ENCODE measurements at places on chromosomes 7 and 10.

GRCh38 chr7:122311050-122311700 is 6.6 kb upstream of the FEZF1 start:
- no peak for DNase-seq

GRCh38 chr10:11386044-11386443 is 225.4 kb downstream of the USP6NL start:
- no peak for DNase-seq

DNA sequence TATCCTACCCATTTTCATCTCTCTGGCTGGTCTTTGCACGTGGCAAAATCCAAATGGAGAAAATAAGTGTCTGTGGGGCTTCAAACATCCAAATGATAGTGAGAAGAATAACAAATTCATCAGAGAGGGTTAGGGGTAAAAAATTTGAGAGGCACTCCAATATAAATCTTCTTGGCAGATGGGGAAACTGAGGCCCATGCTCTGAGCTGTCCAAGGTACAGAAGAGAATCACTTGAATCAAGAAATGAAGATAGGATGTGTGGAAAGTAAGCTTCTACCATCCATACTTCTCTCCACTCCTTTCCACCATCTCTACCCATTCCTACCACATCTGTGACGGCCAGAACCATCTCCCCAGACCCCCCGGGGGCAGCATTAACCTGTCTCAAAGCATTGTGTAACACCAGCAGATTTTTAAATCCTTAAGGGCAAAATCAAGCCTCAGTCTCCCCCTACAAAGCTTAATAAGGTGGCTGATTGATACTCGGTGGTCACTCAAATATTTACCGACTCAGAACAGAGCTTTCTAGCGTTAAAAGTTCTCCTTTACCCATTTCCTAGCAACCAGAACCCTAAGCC is 818 bp downstream of the GOT1 start:
- DNase-seq: no peak

DNA sequence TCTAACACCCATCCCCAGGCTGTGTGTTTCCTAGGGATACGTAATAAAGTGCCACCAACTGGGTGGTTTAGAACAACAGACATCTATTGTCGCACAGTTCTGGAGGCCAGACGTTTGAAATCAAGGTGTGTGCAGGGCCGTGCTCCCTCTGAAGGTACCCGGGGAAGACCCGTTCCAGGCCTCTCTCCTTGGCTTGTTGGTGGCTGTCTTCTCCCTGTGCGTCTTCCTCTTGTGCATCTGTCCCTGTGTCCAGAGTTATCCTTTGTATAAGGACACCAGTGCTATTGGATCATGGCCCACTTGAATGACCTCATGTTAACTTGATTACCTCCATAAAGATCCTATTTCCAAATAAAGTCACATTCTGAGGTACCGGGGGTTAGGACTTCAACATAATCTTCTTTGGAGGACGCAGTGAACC is 15.6 kb downstream of the GRK5 start:
- DNase-seq: no peak

DNA sequence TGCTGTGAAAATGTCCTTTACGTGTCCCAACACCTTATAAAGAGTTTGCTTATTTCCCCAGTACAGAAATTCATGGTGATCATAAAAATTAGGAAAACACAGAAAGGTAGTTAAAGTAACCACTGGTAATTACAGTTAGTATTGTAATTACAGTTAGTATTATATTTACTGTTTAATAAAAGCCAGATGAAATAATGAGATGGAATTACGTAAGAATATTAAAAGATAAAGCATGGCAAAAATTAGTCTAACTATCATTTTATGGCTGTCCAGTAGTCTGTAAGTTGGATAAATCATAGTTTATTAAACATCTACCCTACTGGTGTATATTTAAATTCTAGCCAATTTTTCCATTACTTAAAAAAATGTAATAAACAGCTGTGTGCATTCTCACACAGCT is 638.8 kb downstream of the ACTR3B start:
- no peak for DNase-seq

DNA sequence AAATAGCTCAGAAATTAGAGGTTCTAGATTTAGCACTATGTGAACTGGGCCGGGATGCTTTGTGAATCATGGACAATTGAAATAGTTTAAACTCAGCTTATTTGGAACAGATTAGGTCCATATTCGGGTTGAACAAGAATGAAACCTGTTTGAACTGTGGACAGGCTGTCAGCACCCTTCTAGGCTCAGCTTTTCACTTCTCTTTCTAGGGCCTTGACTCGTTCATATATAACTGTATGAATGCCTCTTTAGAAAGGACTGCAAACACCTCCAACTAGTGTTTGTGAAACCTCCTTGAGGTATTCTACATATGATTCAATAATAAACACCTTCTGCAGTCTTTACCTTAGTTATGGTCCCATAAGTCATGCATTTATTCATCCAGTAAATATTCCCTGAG is 115.6 kb downstream of the REEP3 start:
- DNase-seq: peak; percentile 30

DNA sequence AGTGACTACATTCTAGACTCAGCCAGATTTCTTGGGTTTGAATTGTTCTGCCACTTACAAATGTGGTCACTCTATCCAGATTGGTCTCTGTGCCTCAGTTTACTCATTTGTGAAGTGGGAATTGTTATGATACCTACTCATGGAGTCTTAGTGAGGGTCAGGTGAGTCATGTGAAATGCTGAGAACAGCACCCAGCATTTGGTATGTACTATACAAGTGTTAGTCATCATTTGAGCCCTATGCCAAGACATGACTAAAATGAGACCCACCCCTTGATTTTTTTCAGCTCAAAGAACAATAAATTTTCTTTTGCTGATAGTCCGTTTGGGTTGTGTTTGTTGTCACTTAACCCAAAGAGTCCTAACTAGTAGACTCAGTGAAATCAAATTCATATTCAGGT is 92.8 kb downstream of the CHN2 start:
- no peak for DNase-seq

- DNase-seq: no peak
Measured at GRCh38 chr7:25408012-25408687, 179.9 kb upstream of the NPVF start.

- DNase-seq: no peak
Measured at GRCh38 chr7:106504645-106505044, 156.3 kb downstream of the CCDC71L start.

- DNase-seq: peak; percentile 60
Measured at GRCh38 chr7:45026984-45027773, 27.2 kb downstream of the CCM2 start.

DNA sequence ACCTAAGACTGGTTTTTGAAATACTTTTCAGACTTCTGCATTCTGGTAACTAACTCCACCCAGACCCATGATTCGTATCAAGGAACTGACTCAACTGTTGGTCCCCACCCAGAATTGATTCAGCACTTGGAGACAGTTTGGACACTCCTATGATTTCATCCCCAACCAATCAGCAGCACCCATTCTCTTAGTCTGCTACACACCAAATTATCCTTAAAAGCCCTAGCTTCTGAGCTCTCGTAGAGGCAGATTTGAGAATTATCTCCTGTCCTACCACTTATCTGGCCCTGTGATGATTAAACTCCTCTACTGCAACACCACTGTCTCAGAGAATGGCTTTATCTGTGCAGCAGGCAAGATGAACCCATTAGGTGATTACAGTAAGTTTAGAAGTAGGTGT is 7.7 kb upstream of the GSTO1 start:
- DNase-seq: no peak

DNA sequence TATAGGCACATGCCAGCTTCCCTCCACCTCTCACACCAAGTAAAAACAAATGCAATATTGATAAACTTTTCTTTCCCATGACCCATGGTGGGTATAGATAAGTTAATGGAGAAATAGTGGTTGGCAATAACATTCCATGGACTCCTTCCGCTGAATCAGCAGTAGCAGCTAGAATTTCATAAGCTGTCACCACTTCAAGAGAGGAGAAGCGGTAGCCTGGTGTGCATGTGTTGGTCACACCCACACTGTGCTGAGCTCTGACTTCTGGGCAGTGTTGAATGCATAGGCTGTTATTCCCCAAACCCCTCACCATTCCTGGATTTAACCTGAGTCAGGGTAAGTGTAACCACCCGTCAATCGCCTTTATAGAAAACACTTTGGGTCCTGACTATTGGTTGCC is 32.5 kb upstream of the BMPER start:
- no peak for DNase-seq

DNA sequence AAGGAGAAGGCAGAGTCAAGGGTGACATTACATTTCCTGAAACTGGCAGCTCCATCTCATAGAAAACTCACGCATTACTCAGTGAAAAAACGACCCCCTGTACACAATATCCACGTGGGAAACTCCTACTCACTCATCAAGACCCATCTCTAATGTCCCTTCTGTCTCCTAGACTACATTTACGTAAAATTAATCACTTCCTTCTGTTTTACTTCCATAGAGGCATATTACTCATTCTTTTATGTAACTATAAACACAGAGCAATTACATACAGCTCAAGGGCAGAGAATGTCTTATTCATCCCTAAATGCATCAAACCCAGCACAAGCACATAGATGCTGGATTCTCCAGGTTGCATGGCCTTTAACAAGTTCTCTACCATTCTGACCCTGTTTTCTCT is 281.8 kb downstream of the KCNMA1 start:
- DNase-seq: no peak

- DNase-seq: peak; percentile 50
Measured at GRCh38 chr10:35300063-35300699, 36.1 kb upstream of the CCNY start.

DNA sequence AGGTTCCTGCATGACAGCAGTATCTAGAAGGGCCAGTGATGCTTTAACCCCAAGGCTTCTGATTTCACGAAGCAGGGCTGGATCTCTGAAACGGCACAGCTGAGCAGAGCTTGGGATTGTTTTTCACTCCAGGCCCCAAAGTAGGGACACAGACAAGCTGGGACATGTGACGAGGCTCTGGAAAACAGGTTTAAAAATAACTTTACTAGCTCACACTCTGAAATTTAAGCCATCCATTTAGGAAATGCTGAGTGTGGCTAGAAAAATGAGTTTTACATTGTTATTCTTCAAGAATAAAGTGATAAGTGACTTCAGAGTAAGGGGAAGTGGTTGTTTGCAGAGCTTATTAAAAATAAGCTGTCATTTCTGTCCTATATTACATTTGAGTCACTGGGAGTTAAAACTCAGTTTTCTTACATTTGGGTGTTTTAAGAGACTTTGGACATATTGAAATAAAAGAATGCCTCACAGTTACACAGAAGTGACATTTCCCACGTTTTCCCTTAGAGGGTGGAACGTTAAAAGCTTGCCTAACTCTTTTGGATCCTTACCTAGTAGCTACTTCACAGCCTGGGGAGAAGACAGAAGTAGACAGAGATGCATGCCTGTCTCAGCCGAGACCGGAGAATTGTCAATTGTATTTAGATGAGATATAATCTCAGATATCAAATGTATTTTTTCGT is 107.8 kb downstream of the GALNT17 start:
- no peak for DNase-seq

DNA sequence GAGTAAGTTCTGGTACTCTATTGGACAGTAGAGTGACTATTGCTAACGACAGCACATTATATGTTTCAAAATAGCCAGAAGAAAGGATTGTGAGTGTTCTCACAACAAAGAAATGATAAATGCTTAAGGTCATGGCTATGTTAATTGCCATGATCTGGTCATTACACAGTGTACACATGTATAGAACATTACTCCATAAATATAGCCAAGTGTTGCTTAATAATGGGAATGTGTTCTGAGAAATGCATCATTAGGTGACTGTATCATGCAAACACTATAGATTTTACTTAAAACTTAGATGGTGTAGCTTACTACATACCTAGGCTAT is 19.6 kb downstream of the EPC1 start:
- DNase-seq: no peak

GRCh38 chr10:122147663-122148062 is 123.4 kb upstream of the BTBD16 start:
- no peak for DNase-seq

GRCh38 chr10:31341552-31341951 is 22.5 kb downstream of the ZEB1 start:
- no peak for DNase-seq

DNA sequence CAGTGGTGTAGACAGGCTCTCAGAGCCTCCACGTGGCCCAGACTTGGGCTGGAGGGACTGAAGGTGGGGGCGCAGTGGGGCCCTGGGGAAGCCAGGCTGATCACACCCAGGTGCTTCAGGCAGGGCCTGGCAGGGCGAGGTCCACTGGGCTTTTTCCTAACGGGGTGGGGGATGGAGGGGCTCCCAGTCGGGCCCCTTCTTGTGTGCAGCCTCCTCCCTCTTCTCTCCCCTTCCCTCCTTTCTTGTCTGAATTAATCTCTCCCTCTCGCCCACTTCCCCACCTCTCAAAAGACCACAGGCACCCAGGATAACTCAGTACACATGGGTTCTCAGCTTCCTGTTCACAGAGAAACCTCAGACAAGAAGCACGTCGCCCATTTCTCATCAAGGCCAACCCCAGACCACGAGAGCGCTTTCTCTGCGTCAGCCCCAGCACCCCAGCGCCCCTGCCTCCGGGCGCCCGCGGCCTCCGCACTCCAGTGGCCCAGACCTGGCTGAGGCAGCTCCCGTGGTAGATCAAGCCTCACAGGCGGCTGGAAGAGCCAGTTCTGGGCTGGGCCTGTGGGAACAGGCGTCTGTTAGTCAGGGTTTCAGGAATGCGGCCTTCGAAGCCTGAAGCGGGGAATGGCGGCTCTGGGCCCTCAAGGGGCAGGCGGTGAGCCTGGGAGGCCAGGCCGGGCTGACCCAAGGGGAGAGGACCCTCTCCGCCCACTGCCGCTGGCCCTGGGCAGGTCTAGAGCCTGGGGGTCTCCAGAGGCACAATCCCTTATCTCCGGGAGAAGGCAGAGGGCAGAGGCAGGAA is 50.6 kb downstream of the PWWP2B start:
- DNase-seq: no peak

DNA sequence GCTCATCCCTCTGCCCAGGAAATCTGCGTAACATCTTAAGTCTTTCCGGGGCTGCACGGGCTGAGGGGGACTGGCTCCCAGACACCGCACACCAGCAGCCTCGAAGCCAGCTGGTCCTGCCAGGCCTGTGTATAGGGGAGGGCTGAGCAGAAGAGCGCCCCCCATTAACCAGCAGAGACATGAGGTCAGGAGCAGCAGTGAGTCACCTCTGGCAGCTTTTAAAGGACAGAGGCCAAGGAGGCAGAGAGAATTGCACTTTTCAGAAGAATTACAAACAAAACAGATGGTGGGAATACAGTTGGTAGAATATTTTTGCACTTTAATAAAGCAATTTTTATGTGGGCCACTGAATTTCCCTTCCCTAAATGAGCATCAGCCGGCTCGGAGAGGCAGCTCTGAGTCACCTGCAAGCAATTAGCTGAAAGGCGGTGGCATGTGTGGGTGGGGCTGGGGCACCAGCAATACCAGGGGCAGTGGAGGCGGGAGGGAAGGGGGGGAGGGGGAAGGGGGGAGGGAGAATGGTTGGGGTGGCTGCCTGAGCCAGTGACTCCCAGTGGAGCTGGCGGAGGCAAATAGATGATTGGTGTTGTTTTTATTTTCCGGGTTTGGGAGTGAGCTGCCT is 39.1 kb downstream of the GOLGA7B start:
- no peak for DNase-seq

DNA sequence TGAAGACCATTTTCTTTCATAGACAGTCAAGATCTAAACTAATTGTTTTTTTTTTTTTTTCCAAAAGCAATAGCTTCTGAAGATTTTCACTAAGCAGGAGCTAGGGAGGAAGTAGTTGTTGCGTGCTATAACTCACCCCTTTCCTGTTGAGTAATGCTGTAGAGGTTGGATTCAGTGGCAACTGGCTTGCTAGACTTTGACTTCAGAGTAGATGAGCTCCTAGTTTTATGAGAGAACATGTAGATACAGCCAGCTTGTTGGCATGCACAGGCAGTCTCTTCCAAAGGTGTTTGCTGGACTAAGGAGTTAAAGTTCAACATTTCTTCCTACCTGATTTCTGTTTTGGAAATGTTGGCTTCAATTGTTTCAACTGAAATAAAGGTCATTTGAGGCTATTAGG is 66.2 kb upstream of the MXI1 start:
- no peak for DNase-seq

All from GM12864 (cell line).